ENCODE measurements at places on chromosomes 2 and 18. TPM values are rescaled to one million over a fixed set of nuclear protein-coding genes. Genes with fewer than 3 reads are reported as not detected.

DNA sequence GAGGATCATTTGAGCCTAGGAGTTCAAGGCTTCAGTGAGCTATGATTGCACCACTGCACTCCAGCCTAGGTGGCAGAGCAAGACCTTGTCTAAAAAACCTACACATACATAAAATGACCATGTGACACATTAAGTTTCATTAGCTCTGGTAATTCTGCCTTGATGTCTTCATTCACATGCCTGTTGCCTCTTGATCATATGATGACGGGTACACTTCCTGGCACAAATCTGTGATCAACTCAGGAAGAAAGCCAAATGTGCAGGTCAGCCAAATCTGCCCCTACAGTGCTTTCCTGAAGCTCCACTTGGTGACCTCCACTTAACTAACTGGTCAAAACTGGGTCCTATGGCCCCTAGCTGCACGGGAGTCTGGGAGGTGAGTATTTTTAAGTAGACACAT lies 54.4 kb upstream of the B3GNT7 start:
- H3K4me3 ChIP-seq, result no peak overlapping the region
- no peaks in the 10 kb centered on the region for H3K27me3 ChIP-seq
- H3K27ac ChIP-seq, result no peak overlapping the region
- no peaks in the 10 kb centered on the region for H3K4me1 ChIP-seq

DNA sequence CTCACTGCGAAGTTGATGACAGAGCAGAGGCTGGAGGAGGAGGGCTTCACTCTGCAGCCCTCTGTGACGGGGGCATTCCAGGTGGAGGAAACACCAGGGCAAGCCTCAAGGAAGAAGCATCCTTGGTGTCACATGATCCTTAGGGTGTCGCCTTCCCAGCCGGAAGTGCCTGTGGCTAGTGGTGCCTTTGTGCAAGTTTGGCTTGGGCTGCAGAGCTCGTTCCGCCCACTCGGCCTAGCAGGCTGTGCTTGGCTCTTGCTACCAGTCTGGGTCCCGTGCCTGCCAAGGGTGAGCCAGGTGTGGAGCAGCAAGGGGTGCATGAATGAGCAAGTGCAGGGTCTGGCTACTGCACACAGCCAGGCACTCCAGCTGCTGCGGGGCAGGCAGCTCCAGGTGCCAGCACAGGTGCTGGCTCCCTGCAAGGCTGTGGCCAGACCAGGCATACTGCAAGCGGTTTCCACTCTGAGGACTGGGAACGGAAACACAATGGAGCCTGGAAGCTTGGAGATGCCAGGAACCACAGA lies 325.3 kb upstream of the SMIM21 start:
- H3K4me3 ChIP-seq, result no peak overlapping the region
- H3K4me1 ChIP-seq, result no peaks in the 10 kb centered on the region
- DNase-seq, result no peak
- H3K36me3 ChIP-seq, result no peaks in the 10 kb centered on the region

Gene SERPINB11
- total RNA-seq, result not detected

Gene SYT4
- not detected for total RNA-seq

Measured in liver (tissue), 10 donors.